ENCODE measurements at places on chromosomes 3 and 15. TPM values are rescaled to one million over a fixed set of nuclear protein-coding genes. Genes with fewer than 3 reads are reported as not detected.

HRG gene
- not detected for total RNA-seq

- H3K27ac ChIP-seq = no peak overlapping the region
- H3K36me3 ChIP-seq = peaks cover 10% of the 10 kb centered on the region
- peaks cover 24% of the 10 kb centered on the region for H3K4me1 ChIP-seq
Observed at GRCh38 chr3:132553826-132554225, 43.2 kb upstream of the ACKR4 start.

DNA sequence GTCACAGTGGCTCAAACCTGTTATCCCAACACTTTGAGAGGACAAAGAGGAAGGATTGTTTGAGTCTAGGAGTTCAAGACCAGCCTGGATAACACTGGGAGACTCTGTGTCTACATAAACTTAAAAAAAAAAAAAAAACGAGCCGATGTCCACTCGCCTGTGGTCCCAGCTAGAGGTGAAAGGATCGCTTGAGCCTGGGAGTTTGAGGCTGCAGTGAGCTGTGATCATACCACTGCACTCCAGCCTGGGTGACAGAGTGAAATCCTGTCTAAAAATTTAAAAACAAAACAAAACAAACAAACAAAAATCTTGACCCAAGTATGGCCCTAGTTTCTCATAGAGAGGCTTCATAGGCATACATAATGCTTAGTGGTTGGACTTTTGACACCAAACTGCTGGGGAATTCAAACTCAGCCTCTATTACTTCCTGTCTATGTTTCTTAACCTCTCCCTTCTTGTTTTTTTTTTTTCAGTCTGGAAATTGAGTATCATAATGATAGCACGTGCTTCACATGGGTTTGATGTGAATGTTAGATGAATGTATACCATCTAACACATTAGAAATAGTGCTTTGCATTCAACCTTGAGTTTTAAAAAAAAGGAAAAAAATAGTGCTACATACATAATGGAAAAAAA, 46.4 kb upstream of the CAPN7 start:
- H3K36me3 ChIP-seq = peaks cover 2% of the 10 kb centered on the region
- H3K4me3 ChIP-seq = no peak overlapping the region
- no peak overlapping the region for H3K27ac ChIP-seq
- H3K27me3 ChIP-seq = peaks cover 29% of the 10 kb centered on the region
- no peak for DNase-seq

- H3K27ac ChIP-seq = no peak overlapping the region
- no peak for DNase-seq
- no peaks in the 10 kb centered on the region for H3K4me1 ChIP-seq
- no peak overlapping the region for H3K4me3 ChIP-seq
Observed at GRCh38 chr3:54192026-54192425, 69.7 kb downstream of the CACNA2D3 start.

DNA sequence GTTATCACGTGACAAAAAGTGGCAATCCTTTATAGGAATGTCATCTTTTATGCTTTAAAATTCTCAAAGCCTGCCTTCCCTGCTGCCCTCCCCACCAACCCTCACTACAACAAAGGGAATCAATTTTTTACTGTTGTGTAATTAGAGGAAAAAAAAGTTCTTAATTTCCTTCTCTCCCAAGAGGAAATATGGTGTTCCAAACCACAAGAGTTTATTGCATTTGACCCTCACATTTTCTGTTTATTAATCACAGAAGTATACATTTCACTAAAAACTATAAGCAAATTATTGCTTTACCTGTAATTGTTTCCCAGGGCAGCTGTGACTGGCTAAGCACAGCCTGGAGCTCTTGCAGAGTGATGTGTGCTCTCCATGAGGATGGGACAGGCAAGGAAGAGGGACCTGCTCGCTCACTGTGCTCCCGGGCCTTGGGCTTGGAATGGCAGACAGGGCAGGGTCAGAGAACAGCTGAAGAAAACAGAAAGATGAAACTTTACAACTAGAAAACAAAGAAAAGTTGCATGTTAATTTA, 31.3 kb upstream of the ATP10A start:
- H3K4me3 ChIP-seq = no peak overlapping the region
- DNase-seq = no peak
- H3K27me3 ChIP-seq = no peaks in the 10 kb centered on the region
- H3K36me3 ChIP-seq = peaks cover 2% of the 10 kb centered on the region
- H3K27ac ChIP-seq = no peak overlapping the region
- peaks cover 28% of the 10 kb centered on the region for H3K4me1 ChIP-seq

- H3K4me3 ChIP-seq = no peak overlapping the region
- peaks cover 23% of the 10 kb centered on the region for H3K4me1 ChIP-seq
- peaks cover 9% of the 10 kb centered on the region for H3K36me3 ChIP-seq
Observed at GRCh38 chr3:128113817-128114794, 9.5 kb downstream of the RUVBL1 start.

Data from chondrocyte (in vitro differentiated cells).